Osteoblast (primary cell): ENCODE measurements at places on chromosomes 6 and 20. TPM values are rescaled to one million over a fixed set of nuclear protein-coding genes. Genes with fewer than 3 reads are reported as not detected.

- DNase-seq: no peak
Observed at GRCh38 chr6:142823256-142823902, 121.6 kb downstream of the HIVEP2 start.

GRCh38 chr6:103826209-103826608 lies 1033.5 kb downstream of the HACE1 start:
- DNase-seq: no peak

Gene MOCS1
- 25.3 and 28.3 TPM in 2 replicates for total RNA-seq

GRCh38 chr20:40980106-40980827 lies 48.4 kb upstream of the TOP1 start:
- peak; percentile 44 for DNase-seq

- DNase-seq: peak; percentile 55
Observed at GRCh38 chr6:48111143-48111506, at the start of gene PTCHD4. Gene PTCHD4, minus strand, starts transcription at chr6:48111197. Its CDS starts 42,240 bp downstream, at chr6:48068957.

DNA sequence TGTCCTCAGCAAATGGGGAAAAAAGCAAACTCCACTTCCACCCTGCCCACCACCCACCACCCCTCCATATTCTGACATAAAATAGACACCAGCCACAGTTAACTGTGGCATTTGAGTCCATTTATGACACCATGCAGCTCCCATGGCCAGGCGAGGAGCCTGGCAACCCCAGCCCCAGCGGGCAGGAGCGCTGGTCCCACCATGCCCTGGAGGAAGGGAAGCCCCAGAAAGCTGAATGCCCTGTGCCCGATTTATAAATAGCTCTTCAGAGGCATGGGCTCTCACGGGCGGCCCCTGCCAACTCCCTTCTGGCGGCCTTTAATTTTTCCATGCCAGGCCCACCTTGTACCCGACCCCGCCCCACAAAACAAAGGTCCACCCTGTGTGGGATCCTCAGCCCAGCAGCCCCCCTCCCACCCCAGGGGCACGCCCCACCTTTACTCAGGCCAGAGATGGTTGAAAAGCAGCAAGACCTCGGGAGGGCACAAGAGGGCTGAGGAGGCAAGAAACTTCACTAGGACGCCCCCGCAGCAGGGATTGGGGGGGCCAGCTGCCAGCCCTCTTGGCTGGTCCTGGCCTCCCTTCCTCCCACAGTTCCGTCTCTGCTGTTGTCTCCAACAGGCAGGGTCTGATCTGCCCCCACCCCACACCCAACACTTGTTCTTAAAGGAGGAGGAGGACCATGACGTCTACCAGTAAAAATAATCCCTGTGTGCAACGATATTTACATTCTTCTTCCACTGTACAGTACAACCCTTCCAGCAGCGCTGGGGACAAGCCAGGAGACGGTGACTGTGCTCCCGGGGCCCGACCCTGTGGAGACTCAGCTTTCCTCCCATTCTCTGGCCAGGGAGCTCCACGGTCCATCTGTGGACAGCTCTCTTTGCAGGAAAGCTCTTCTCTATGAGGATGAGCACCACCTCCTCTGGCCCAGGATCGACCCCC lies 115.6 kb upstream of the CDYL start:
- peak; percentile 51 for DNase-seq

DNA sequence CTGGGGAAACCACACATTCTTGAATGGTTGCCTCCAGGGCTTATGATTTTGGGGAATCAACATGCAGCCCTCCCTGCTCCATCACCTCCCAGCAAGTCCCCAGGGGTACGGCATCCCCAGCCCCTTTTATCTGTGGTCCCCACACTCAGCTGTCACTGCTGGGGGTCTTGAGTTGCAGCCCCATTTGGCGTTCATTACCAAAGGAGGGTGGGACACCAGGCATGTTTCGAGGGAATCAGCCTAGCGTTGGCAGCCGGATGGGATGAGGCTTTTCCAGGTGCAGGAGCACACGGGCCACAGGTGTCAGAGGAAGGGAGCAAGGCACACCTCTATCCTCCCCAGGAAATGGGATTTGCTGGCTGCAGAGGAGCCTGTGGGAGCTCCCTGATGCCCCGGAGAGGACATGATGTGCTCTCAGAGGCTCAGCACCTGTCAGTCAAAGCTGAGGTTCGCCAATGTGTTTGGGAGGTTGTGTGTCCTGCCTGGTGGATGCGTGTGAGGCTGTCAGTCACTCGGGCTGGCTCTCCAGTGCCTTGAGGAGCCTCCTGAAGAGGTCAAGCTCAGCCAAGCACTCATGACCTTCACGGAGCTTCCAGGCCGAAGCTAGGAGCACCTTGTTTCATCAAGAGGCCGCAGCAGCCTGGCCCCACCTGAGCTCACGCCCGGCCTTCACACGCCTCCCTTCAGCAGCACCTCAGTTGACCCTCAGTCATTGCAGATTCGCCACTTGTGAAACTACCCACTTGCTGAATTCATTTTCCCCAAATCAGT lies 95.0 kb downstream of the ERMARD start:
- peak; percentile 27 for DNase-seq

GRCh38 chr6:104559435-104560202 lies 300.1 kb downstream of the HACE1 start:
- DNase-seq: peak; percentile 22

GRCh38 chr6:12818324-12818723 lies 101.8 kb downstream of the PHACTR1 start:
- no peak for DNase-seq

Gene DST
- 486 and 573 TPM in 2 replicates for total RNA-seq

GRCh38 chr6:31658983-31659648 lies 1.5 kb downstream of the C6orf47 start:
- DNase-seq: no peak

DNA sequence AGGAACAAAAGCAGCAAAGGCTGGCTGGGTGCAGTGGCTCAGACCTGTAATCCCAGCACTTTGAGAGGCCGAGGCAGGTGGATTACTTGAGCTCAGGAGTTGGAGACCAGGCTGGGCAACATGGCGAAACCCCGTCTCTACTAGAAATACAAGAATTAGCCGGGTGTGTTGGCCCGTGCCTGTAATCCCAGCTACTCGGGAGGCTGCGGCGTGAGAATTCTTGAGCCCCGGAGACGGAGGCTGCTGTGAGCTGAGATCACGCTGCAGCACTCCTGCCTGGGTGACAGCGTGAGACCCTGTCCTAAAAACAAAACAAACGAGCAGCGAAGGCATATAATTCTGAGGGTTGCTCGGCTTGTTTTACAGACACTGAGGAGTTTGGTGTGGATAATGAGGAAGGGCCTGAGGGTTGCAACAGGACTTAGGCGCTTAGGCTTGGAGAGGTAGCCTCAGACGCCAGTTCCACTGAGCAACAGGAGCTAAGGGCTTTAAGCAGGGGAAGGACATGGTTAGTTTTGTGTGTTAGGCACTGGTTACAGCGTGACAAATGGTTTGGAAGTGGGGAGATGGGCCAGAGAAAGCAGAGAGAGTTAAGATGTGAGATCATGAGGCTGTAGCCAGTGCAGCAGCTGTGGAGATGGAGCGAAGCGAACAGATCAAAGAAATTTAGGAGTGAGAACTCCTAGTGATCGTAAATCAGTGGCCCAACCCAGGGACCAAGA lies 1.2 kb downstream of the MYH7B start:
- no peak for DNase-seq

- peak; percentile 26 for DNase-seq
Observed at GRCh38 chr6:83417880-83418663, 12.8 kb downstream of the ME1 start.

DNA sequence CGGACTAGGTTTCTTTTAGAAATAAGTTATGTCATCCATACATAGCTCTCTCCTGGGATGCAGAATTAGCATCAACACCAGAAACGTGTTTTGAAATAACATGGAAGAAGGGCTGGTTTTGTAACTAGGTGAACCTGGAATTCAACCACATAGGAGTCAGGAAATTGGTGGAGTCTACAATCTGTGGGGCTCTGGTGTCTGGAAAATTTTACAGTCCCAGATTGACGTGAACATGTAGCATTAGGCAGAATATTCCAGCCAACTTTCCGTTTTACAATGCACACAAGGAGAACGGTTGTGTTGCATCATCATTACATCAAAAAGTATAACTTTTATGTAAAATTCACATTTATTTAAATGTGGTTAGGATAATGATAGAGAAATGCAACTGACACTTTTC lies 1.9 kb downstream of the KCNQ5 start:
- DNase-seq: no peak

- peak; percentile 80 for DNase-seq
Observed at GRCh38 chr6:21808045-21808470, 214.5 kb downstream of the SOX4 start.

Gene LSM2
- total RNA-seq: 18.3 and 22.4 TPM in 2 replicates

- no peak for DNase-seq
Observed at GRCh38 chr6:96899019-96899418, 1.3 kb upstream of the NDUFAF4 start.

- no peak for DNase-seq
Observed at GRCh38 chr6:22447249-22448196, 121.8 kb upstream of the HDGFL1 start.

- peak; percentile 87 for DNase-seq
Observed at GRCh38 chr6:25138233-25138933, 140.8 kb upstream of the CARMIL1 start.
